CD4-positive, alpha-beta T cell (primary cell): ENCODE measurements at places on chromosomes 3 and 15.

DNA sequence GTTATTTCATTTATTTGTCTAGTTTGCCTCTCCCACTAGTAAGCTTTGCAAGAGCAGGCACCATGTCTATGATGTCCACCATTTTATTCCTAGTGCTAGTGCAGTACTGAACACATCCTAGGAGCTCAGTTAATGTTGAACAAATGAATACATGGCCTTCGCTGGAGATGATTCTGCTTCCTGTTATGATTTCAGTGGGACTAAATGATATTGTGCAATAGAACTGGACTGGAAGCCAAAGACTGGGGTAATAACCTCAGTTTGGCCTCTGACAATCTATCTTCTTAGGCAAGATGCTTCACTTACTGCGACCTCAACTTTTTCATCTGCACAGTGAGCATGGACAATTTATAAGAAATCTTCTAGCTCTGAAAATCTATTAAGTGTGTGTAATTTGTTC is 191.3 kb downstream of the ADAMTSL3 start:
- H3K27me3 ChIP-seq, result peaks cover 3% of the 10 kb centered on the region
- DNase-seq, result no peak
- H3K27ac ChIP-seq, result no peak overlapping the region
- H3K36me3 ChIP-seq, result no peaks in the 10 kb centered on the region

DNA sequence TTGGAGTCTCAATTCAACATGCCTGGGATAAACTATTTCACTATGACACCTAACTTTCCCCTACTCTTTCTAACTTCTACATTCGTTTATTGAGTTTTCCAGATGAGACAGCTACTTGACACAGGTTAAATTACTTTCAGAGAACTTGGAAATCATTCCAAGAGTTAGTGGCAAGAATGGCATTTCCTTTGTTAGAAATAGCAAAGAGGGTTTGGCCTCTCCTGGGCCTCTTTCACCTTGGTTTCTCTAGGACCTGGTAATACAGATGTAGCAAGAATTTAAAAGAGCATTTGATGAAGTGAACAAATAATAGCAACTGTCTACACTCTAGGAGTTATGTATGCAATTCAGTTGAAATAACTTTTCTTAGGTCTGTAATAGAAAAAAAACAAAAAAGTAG is 748.9 kb downstream of the MECOM start:
- no peak for DNase-seq
- H3K4me1 ChIP-seq, result no peaks in the 10 kb centered on the region
- H3K27ac ChIP-seq, result no peak overlapping the region
- no peaks in the 10 kb centered on the region for H3K27me3 ChIP-seq
- H3K4me3 ChIP-seq, result no peak overlapping the region

DNA sequence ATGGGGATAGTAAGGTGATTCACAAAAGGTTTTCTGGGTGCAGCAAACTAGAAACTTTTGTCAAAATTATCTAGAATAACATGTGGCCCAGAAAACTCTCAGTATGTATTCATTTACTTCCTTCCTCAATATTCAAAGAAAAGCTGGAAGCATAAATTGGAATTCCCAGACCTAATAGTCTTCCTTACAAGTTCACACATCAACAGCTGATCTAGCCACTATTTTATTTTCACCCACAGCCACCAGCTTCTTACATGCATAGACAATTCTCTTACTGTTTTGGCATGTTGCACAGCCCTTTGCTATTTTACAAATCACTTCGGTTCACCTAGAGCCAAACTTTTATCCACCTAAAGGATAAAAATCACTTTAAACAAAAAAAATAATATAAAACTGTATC is 647.8 kb upstream of the CCDC54 start:
- H3K36me3 ChIP-seq, result no peaks in the 10 kb centered on the region
- no peak for DNase-seq
- H3K27ac ChIP-seq, result no peak overlapping the region
- H3K27me3 ChIP-seq, result no peaks in the 10 kb centered on the region
- no peaks in the 10 kb centered on the region for H3K4me1 ChIP-seq

DNA sequence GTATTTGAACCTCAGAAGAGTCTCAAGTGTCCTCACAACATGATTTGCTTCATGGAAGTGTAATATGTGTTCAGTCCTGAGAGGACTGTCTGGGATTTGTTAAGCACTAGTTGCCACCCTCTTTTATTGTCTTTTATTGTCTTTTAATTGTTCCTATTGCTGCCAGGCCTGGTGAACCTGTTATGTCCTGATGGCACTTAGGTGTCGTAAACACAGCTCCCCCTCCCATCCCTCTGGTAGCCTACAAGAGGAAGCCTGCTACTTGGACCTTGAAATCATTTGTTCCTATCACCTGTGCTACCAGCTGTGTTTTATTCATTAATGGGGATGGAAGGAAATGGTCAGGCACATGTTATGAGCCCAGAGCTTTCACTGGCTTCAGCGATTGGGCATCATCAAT is 19.3 kb downstream of the CCNB2 start:
- no peak overlapping the region for H3K4me3 ChIP-seq
- no peaks in the 10 kb centered on the region for H3K36me3 ChIP-seq

- DNase-seq, result no peak
- H3K4me3 ChIP-seq, result no peak overlapping the region
- no peak overlapping the region for H3K27ac ChIP-seq
These were observed 78.1 kb downstream of the LSM3 start for GRCh38 chr3:14256561-14257342.

DNA sequence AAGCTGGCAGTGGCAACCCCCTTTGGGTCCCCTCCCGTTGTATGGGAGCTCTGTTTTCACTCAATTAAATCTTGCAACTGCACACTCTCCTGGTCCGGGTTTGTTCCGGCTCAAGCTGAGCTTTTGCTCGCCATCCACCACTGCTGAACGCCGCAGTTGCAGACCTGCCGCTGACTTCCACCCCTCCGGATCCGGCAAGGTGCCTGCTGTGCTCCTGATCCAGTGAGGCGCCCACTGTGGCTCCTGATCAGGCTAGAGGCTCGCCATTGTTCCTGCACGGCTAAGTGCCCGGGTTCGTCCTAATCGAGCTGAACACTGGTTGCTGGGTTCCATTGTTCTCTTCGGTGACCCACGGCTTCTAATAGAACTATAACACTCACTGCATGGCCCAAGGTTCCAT is 22.8 kb downstream of the CHST2 start:
- H3K36me3 ChIP-seq, result no peaks in the 10 kb centered on the region
- no peak overlapping the region for H3K4me3 ChIP-seq
- no peak overlapping the region for H3K27ac ChIP-seq

DNA sequence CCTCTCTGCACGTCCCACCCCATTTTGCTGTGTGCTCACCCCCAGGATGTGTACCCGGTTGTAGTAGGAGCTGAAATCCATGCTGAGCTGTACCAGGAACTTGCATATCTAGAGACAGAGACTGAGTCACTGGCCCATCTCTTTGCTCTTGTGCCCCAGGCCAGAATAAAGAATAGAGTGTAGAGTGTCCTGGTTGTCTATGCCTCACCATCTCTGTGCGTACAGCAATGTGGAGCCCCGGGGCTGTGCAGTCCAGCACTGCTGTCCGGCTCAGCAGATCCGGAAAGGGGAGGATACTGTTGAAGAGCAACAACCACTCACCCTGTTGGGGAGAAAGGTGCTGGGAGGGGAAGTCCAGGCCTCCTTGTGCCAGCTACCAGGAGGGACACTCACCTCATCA is 2.6 kb downstream of the DALRD3 start:
- peaks cover 36% of the 10 kb centered on the region for H3K4me1 ChIP-seq
- H3K36me3 ChIP-seq, result peaks cover 40% of the 10 kb centered on the region
- H3K27me3 ChIP-seq, result no peaks in the 10 kb centered on the region
- H3K27ac ChIP-seq, result no peak overlapping the region

GRCh38 chr15:70203981-70204560 is 106.4 kb upstream of the TLE3 start:
- DNase-seq, result no peak
- H3K4me1 ChIP-seq, result no peaks in the 10 kb centered on the region
- no peak overlapping the region for H3K27ac ChIP-seq
- no peaks in the 10 kb centered on the region for H3K36me3 ChIP-seq
- H3K27me3 ChIP-seq, result no peaks in the 10 kb centered on the region

GRCh38 chr15:96409215-96410138 is 79.0 kb downstream of the NR2F2 start:
- no peak overlapping the region for H3K4me3 ChIP-seq
- H3K27ac ChIP-seq, result no peak overlapping the region
- peaks cover 57% of the 10 kb centered on the region for H3K27me3 ChIP-seq
- H3K36me3 ChIP-seq, result no peaks in the 10 kb centered on the region
- no peaks in the 10 kb centered on the region for H3K4me1 ChIP-seq

DNA sequence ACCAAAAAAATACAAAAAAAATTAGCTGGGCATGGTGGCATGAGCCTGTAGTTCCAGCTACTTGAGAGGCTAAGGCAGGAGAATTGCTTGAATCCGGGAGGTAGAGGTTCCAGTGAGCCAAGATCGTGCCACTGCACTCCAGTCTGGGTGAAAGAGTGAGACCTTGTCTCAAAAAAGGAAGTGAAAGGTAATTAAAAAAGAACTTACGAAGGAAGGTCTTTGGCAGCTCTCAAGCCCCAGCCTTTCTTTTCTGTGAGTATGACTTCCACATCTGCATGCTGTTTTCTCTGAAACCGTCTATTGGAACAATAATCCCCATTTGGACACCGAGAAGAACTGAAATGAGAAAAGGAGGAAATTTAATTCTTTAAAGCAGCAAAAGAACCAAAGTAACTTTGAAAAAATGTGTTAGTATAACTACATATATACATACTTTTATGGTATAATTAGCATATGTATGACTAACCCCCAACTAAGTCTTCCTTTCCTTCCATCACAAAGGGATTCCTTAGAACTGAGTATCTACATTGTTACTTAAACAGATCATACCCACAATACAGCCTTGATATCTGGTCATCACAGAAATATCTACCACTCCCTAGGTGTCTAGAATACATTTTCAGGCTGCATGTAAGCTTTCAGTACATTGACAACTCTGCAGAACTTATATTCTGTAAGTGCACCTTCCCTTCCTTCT is 50.1 kb downstream of the SETD2 start:
- H3K4me1 ChIP-seq, result no peaks in the 10 kb centered on the region
- DNase-seq, result no peak
- no peaks in the 10 kb centered on the region for H3K27me3 ChIP-seq
- H3K27ac ChIP-seq, result no peak overlapping the region
- peaks cover 71% of the 10 kb centered on the region for H3K36me3 ChIP-seq

DNA sequence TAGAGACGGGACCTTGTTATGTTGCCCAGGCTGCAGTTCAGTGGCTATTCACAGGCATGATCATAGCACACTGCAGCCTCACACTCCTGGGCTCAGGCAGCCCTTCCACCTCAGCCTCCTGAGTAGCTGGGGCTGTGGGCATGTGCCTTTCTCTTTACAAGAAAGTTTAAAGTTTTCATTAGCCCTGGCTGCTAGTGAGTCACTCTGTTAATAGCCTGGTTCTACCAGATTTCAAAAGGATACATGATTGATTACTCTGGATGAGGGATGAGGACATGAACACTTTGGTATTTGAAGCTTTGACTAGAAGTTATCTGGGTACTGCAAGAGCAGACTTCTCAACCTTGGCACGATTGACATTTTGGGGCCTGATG is 95.1 kb downstream of the DHX36 start:
- H3K4me1 ChIP-seq, result no peaks in the 10 kb centered on the region
- H3K4me3 ChIP-seq, result no peak overlapping the region
- no peaks in the 10 kb centered on the region for H3K36me3 ChIP-seq
- DNase-seq, result no peak
- no peak overlapping the region for H3K27ac ChIP-seq
- peaks cover 7% of the 10 kb centered on the region for H3K27me3 ChIP-seq

DNA sequence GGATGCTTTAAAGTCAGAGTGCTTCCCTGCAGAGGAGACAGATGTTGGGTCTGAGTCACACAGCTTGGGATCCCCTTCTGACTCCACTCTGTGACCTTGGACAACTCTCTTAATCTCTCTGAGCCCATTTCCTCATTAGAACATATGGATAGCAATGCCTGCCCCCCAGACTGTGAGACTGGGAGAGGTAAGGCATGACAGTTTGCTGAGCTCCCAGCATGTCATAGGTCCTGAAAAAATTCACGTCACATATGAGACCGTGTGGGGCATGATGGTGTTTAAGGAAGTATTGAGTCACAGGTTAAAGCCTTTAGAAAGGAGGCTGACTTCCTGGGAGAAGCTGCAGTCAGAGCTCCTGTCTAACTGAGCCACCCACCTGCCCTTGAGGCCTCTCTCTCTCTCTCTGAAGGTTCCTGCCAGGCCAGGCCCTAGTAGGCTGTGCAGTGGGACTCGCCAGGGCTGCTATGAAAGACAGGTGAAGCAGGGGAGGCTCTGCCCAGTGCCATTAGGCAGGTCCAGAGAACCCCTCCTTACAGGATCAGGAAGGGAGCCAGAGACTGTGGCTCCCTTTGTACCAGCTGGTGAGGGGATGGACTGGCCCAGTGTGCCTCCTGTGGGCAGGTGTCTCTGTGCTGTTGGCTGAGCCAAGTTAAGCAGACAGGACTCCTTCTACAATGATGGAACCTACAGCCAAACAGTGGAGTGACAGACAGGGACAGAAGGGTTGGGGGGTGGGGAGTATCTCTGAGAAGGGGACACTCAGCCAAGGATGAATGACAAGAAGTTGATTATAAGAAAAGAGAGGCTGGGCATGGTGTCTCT is 19.5 kb upstream of the DOCK3 start:
- peaks cover 6% of the 10 kb centered on the region for H3K4me1 ChIP-seq
- H3K27me3 ChIP-seq, result no peaks in the 10 kb centered on the region
- no peak overlapping the region for H3K27ac ChIP-seq
- no peak for DNase-seq

GRCh38 chr15:39321977-39322376 is 258.9 kb upstream of the THBS1 start:
- H3K27me3 ChIP-seq, result peaks cover 11% of the 10 kb centered on the region
- no peak overlapping the region for H3K4me3 ChIP-seq
- DNase-seq, result no peak
- H3K4me1 ChIP-seq, result no peaks in the 10 kb centered on the region
- no peak overlapping the region for H3K27ac ChIP-seq
- no peaks in the 10 kb centered on the region for H3K36me3 ChIP-seq

DNA sequence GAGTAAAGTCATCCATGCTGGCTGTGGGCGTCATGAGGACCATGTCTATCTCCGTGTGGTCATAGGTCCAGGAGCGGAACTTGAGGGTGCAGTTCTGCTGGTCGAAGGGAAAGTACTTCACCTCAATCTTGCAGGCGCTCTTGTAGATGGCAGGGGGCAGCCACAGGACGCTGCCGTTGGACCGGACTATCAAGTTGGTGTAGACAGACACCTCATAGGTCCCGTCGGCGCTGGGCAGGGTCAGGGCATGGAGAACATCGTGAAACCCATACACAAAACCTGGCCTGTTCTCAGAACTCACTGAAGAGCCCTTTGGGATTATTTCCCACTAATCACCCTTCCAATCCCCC is 8.9 kb upstream of the CHRNA3 start:
- no peaks in the 10 kb centered on the region for H3K27me3 ChIP-seq
- no peaks in the 10 kb centered on the region for H3K36me3 ChIP-seq
- DNase-seq, result no peak
- H3K4me3 ChIP-seq, result no peak overlapping the region
- H3K4me1 ChIP-seq, result no peaks in the 10 kb centered on the region

DNA sequence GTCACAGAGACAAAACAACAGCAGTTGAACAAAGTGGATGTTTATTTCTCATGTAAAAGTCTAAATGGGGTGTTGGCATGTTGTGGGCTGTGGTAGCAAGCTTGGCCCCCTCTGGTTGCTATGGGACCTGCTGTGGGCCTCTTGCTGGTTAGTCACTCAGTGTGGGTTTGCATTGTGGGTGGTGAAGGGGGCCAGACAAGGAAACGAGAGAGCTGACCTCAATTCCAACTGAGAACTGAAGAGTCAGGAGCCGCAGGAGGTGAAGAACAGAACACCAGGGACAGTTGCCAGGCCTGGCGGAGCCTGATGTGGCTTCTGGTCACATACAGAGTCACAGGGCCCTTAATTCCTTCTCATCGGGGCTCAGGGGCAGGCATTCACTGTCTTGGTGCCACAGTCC is 1.9 kb upstream of the ADPGK start:
- peaks cover 5% of the 10 kb centered on the region for H3K36me3 ChIP-seq
- DNase-seq, result peak; percentile 69
- peaks cover 49% of the 10 kb centered on the region for H3K4me1 ChIP-seq
- H3K4me3 ChIP-seq, result no peak overlapping the region
- no peaks in the 10 kb centered on the region for H3K27me3 ChIP-seq
